ENCODE measurements at places on chromosomes 4 and X.

DNA sequence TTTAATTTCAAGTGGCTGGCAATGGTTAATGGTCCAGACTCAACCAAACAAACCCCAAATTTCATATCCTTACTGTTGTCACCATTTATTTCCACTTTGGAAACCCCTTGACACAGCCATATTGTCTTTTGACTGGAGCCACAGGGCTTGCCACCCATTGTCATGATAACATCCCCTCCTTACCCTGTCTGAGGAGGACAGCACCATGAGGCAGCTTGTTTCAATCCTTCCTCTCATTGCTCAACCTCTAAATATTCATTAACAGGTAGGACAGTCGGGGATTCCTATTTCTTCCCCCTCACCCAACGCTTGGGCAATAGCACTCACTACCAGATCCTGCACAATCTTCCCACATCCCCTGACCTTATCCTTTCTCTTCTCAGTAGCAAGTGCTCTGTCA, 92.1 kb downstream of the CEP135 start:
- DNase-seq = no peak

DNA sequence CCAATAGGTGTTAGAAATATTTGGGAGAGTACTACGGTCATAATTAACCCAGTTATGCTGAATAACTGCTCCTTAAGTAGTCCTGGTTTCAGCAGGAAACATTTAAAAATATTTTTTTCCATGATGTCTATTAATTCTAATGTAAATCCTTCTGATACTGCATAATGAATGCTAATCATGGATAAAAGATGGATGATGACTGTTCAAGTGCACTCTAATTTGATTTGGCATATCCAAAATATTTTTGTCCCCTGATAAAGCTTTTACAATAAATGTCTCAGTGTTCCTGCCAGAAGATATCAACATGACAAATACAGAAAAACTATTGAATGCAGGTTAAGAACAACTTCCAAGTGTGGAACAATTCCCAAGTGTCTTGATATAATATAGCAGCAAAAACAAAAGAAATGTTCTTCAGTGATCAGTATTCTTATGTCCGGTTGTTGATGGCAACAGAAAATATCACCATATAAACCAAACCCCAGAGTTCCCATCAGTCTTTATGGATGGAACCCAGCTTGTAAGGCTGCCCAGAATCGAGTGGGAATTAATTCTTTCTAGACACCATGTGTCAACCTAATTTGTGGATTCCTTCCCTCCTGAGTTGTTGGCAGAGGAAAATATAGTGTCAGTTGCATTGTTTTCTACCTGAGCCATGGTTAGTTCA, 205.4 kb upstream of the GK2 start:
- no peak for DNase-seq

- DNase-seq = no peak
These were observed 72.3 kb downstream of the TMEM47 start for GRCh38 chrX:34584781-34585180.

GRCh38 chr4:146338512-146338911, 124.2 kb downstream of the REELD1 start:
- DNase-seq = no peak

GRCh38 chr4:8533274-8533865, 46.8 kb upstream of the GPR78 start:
- no peak for DNase-seq
